MM.1S (cell line): ENCODE measurements at places on chromosomes 7 and 10.

- no peak for DNase-seq
Measured at GRCh38 chr7:90618876-90619275, 22.8 kb downstream of the CDK14 start.

- no peak for DNase-seq
Measured at GRCh38 chr10:19041171-19041570, 7.4 kb upstream of the MALRD1 start.

DNA sequence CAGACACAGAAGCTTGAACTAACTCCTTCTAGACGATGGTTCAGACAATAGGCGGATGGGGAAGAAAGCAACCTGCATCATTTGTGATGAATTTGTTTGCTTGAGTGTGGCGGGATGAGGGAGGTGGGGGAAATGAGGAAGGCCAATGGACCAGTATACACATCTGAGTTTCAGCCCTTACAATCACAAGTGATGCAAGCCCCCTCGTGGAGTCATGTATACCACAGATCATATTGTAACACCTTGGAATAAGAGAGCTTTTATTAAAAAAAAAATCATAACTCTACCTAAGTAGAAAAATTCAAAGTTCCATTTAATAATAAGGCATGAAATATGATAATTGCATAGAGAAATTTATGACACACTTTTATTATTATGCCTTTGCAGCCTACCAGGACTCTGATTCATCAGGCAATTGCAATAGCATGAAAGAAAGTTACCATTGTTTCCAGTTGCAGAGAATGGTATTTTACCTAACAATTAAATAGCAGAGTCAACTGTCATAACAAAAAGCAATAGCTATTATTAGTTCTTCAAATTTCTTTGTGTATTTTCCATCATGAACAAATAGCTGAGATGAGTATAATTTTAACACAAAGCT is 230.2 kb upstream of the AKR1E2 start:
- DNase-seq: no peak

DNA sequence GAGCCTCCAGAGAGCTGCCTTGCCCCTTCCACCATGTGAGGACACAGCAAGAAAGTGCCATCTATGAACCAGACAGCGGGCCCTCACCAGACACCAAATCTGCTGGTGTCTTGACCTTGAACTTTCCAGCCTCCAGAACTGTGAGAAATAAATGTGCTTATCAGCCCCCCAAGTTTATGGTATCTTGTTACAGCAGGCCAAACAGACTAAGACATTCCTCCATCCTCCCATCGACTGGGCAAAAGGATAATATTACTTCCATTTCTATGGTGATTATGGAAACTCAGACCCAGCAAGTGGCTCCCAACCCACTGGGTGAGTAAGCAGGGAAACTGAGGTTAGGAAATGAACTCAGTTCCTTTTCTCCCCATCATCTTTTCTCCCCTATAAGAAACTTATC is 288.4 kb downstream of the KCNMA1 start:
- no peak for DNase-seq

DNA sequence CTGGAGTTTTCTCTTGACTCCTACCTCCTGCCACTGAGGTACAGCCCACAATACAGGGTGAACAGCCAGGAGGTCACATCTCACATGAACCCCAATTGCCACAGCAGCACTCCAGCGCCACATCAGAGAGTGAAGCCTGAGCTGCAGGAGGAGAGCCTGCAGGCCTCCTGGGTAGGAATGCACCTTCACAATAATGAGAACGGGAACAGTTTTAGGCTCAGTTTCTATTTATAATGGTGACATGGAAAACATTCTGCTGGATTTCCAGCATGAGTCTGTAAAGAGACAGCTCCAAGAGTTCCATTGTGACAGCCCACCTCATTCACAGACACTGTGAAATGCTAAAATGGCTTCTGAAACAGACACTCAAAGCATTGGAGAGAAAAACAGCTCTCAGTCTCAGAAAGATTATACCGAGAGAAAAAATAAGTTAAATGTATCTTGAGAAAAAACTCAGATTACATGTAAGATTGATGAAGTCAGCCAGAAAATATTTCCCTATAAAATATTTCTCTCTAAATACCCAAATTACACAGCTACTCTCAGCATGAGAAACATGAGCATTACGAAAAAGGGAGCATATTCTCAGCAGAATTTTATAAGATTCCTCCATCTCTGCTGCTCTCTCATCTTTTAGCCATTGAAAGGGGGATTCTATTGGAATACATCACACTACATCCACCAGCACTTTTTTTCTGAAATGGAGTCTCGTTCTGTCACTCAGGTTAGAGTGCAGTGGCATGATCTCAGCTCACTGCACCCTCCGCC is 11.3 kb downstream of the ZNF680 start:
- no peak for DNase-seq

GRCh38 chr10:38094927-38095574 is 914 bp downstream of the ZNF37A start:
- no peak for DNase-seq

- no peak for DNase-seq
Measured at GRCh38 chr10:44306147-44306710, 78.7 kb downstream of the CXCL12 start.

GRCh38 chr7:41964849-41965745 is 262.2 kb upstream of the INHBA start:
- no peak for DNase-seq

GRCh38 chr10:125144206-125144605 is 16.2 kb downstream of the CTBP2 start:
- no peak for DNase-seq

GRCh38 chr7:6436385-6436685 is 11.4 kb downstream of the DAGLB start:
- DNase-seq: peak; percentile 83

DNA sequence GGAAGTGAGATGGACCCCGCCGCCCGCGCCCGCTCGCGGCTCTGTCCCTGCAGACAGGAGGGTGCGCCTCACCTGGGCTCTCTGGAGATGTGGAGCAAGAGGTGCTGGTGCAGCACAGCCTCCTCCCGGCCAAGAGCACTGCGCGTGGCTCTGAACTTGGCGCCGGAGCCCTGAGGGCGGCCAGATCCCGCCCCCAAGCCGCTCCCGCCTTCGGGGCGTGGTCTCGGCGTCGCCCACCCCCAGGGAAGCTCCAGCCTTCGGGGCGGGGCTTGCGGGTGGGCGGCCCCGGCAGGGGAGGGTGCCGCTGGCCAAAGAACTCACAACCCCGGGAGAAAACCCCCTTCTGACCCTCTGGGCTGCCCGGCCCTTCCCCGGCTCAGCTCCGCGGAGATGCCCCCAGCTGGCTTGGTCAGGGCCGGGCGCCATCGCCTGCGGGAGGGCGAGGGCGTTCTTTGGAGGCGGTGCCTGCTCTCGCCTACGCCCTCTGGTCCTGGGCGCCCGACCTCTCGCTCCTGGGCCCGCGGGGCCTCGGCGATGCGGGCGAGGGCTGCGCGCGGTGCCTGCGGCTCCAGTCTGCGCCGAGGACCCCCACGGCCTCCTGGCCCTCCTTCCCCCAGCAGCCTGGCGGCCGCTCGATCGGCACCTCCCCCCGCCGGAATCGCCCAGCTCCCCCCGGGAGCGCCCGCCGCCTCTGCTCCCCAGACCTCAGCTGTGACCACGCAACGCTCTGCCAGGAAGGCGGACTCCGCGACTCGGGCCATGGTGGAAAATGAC is at the start of gene ZNF488:
ZNF488 (minus strand) TSS at position 146 of the 774 bp plus-strand sequence. CDS start 15,464 bp downstream, outside the sequence.
- peak; percentile 87 for DNase-seq

DNA sequence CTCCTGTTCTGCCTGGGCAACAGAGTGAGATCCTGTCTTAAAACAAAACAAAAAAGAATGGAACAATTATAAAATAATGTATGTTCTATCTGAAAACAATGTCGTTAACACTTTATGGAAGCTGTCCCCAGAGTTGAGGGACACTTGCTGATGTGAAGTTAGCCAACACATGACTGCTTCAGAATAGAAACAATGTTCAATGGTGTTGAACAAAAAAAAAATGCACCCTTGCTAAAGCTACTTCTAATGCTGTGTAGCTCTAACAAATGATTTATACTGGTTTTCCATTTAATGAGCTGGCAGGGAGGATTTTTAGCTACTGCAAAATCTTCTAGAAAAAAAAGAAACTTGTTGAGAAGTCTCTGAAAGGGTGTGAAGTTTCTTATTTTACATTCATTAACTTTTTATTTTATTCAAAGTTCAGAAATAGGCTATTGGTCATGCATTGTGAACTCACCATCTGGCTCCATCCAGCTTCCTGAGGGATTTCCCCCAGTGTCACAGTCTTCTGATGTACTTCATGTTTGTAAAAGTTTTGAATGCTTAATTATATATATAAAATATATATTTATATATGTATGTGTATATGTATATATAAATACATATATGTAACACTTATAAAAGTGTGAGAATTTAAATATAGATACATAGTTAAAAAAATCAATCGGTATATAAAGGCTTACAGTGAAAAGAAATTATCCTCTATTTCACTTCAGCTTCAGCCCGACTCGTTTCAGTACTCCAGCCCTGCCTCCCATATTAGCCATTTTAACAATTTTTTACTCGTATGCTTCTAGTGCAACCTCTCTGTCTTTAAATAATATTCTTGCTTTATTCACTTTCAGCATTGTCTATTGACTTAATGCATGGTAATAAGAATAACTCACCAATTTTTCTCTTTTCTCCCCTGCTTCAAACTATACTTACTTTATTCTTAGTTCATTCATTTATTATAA is 35.0 kb downstream of the HDAC9 start:
- no peak for DNase-seq

- no peak for DNase-seq
Measured at GRCh38 chr7:141262101-141263090, 188.5 kb downstream of the TMEM178B start.

GRCh38 chr10:98265403-98266378 is 2.3 kb downstream of the LOXL4 start:
- DNase-seq: no peak

DNA sequence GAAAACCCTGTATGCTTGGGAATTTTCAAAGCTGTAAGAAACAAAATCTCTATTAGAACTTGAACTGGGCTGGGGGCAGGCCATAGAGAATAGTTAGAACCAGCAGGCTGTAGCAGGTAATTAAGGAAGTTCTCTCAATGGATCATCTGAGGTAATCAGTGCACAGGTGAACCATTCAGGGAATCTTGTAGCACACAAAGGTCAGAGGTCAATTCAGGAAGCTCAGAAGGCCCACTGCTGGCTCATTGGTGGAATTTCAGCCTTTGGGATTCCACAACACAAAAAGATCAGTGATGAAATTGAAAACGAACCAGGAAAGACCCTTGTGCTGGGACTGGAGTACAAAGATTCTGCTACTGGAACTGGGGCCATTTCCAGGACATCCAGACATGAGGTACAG is 82.0 kb downstream of the TMEM168 start:
- no peak for DNase-seq

- DNase-seq: no peak
Measured at GRCh38 chr10:78817361-78817760, 251.4 kb upstream of the ZMIZ1 start.

- DNase-seq: peak; percentile 54
Measured at GRCh38 chr7:90178679-90179278, 24.5 kb downstream of the STEAP1 start.

DNA sequence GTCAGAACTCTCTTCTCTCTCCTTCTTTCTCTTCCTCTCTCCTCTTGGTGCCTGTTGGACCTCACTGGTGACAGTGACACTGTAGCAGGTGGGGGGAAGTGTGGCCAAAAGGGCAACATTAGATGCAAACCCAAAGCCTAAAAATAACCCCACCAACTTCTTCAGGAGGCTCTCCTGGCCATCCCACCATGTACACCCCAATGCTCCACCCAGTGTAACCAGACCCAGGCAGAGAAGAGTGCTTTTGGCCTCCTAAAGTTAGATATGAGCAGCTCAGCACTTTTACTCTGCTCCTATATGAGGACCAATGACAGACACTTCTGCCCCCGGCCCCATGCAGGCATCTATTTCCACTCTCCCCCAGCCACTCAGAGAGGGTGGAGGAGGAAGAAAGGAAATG is 5.5 kb downstream of the MYOZ1 start:
- DNase-seq: no peak

DNA sequence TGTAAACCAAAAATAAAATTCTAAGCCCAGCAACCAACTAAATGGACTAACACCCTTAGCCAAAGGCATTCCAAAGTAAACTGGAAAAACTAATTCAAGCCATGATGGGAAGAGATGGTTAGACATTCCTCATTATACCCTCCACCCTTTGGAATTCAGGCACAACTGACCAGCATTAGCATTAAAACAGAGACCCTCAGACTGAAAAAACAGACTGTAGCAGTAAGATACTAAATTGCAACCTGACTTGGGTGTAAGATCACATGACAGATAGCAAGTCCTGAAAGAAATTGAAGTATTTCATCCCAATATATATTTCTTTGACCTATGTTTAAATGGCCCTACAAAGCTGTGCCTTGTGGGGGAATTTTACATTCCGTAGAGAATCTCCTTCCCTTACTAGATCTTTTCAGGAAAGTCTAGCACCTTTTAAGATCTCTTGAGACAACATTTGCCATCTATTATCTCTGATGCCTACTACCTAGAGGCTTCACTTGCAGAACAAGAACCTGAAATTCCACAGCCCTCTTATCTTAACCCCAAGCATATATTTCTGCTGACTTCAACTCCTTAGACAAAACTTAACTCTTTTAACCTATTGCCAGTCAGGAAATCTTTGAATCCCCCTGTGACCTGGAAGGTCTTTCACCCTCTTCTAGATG is 750.2 kb upstream of the IGFBP3 start:
- DNase-seq: no peak

GRCh38 chr7:108455998-108456677 is at the start of gene NRCAM:
NRCAM (minus strand) TSS chr7:108456436; CDS start chr7:108240064, 216,372 bp downstream.
- no peak for DNase-seq

DNA sequence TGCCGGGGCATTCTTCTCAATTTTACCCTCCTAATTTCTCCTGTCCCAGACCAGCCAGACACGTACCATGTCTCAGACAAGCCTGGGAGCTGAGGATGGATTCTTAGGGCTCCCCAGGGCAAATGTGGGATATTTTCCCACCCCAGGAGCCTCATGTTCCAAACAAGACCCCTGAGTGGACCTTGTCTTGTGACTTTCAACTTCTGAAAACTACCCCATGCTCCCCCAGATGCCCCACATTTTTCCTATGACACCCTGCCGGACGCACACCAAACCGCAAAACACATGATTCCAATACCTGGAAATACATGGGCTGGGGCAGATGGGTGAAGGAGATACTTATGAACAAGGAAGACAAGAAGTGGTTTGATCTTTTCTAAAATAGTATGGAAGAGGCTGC is 874 bp downstream of the GIMAP5 start:
- no peak for DNase-seq

DNA sequence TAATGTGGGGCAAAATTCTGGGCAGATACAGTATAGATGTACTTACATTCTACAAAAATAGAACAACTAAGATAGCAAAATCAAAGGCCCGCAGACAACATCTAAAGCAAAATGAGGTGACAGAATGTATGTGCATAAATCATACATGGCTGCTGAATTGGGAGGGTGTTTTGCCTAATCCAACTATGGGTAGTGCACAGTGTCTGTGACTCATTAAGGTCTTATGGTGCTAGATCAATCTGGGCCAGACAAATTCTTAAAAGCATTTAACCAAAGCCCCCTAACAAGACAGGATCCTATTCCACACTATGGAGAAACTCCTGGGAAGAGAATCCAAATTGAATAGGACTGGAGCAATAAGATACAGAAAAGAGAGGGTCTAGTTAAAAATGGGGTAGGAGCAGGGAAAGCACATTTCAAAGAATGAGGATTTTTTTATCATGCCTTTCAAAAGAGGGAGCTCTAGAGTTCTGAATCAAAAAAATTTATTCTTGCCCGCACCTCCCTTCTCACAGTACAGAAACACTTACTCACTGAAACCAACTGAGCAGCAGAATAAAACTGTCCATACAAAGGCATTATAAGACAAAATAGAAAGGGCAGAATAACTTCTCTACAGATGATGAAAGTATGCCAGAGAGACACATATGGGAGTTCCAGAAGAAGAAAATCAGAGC is 181.3 kb downstream of the RNLS start:
- peak; percentile 52 for DNase-seq
